ENCODE measurements at places on chromosomes 13 and 19.

GRCh38 chr13:73290844-73291243 is 232.0 kb downstream of the KLF5 start:
- no peak for DNase-seq

- no peak for DNase-seq
Observed at GRCh38 chr19:5172859-5173630, 167.6 kb downstream of the PTPRS start.

DNA sequence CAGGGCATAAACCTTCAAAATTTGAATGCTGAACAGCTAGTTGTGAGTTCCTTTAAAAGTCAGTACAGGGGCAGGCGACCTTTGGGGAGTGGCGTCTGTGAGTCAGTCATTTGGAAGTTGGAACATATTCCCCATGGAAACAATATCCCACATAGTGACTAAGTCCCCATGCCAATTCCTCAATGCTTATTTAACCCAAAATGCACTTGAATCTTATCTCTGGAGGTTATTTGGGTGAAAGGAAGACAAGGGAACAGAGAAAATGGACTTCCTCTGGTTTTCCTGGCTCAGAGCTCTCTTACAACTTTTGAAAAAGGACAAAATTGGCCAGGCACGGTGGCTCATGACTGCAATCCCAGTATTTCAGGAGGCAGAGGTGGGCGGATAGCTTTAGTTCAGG is 479.2 kb upstream of the NBEA start:
- DNase-seq, result no peak

- DNase-seq, result no peak
Observed at GRCh38 chr13:44125943-44126469, 246.3 kb downstream of the LACC1 start.

DNA sequence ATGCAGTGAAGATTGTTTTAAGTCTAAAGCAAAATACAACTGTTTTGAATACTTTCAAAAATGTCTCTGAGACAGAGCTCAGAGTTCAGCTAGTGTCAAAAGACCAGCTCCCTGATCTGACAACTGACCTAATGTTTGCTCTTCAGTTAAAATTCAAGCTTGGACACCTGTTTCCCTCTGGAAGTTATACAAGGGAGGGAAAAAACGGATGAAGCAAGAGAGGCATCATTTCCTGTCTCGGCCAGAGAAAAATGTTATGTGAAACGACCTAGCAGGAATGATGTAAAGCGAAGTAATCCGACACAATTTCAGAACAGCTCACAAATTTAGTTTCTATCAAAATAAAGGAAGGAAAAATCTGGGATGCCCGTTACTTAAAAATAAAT is 59.4 kb downstream of the ZAR1L start:
- DNase-seq, result no peak

DNA sequence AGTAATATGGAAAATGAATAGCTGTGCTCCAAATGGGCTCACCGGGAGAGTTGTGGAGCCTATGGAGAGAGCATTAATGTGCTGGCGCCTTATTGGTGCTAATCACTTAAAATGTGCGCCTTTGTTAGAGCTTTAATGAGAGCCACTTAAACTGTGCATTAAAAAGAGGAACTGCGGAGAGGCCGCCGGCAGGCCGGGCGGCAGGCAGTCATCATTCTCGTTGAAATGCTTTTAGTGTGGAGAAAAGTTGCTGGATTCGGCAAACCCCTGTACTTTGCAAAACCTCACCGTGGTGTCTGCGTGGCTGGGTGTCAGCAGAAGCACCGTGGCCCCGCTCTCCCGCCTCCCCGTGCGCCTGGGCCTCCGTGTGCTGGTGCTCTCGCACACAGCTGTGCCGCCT is 105.5 kb downstream of the KDM4B start:
- no peak for DNase-seq

DNA sequence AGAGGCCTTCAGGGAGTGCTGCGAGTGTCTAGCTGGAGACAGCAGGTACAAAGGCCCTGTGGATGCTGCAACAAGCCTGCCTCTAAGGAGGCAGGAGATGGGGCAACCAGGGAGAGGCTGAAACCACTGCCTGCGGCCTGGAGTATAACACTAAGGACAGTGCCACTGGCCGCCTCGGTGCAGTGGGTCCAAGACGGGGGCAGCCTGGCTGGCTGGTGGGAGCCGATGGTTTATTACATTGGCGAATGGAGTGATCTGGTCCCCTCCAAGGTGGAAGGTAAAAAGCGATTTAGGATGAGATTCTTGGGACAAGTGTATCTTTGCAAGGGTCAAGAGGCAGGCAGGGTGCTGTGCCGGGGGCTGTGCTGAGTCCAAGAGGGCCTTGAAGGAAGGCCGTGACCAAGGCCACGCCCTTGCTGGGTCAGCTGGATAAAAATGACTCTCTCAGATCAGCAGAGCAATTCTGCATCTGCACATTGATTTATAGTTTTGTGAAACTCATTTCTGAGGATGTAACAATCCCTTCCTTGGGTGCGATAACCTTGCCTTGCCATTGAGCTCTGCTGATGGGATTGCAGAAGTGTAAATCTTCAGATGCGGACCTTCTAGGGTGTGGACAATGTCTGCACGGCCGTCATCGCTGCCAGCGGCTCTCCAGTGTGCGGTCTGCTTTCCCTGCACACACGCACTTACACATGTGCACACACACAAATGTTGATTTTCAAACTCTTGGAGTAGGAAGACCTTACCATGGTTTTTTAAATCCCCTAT is 6.0 kb downstream of the TMEM255B start:
- no peak for DNase-seq

DNA sequence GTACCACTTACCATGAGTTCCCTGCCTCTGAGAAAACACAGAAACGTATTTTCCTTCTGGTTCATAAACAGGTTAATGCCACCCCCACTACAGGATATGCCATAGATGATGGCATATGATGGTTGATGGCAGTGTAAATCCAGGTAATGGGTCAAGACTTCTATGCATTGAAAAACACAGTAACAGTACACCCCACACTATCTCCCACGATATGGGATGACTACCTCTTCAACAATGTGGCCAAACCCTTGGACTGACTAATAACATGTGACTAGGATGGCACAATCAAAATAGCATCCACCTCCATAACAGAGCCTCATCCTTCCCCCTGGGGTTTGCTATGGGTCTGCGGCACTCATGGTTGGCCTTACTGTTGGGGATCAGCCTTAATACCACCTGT is 22.0 kb downstream of the ZNF235 start:
- DNase-seq, result no peak

DNA sequence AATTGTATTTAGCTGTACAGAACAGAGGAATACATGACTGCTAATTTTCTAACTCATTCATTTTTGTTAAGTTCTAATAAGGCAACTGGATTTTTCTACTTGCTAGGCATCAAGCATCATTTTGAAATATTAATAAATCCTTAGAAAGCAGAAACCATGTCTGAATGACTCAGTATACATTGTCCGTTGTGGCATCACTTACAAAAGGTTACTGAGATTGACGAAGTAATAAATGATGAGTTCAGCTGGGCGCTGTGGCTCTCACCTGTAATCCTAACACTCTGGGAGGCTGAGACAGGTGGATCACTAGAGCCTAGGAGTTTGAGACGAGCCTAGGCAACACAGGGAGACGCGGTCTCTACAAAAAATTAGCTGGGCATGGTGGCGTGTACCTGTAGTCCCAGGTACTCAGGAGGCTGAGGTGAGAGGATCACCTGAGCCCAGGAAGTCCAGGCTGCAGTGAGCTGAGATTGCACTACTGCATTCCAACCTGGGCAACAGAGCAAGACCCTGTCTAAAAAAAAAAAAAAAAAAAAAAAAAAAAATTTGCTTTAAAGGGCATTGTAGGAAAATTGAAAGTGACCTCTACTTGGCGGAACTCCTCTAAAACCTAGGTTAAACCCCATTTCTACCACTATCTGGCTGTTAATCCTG is 36.6 kb downstream of the LHFPL6 start:
- no peak for DNase-seq

GRCh38 chr13:105168295-105168694 is 1367.2 kb downstream of the EFNB2 start:
- DNase-seq, result no peak

- DNase-seq, result no peak
Observed at GRCh38 chr19:57829316-57829715, 783 bp upstream of the ZNF587B start.

DNA sequence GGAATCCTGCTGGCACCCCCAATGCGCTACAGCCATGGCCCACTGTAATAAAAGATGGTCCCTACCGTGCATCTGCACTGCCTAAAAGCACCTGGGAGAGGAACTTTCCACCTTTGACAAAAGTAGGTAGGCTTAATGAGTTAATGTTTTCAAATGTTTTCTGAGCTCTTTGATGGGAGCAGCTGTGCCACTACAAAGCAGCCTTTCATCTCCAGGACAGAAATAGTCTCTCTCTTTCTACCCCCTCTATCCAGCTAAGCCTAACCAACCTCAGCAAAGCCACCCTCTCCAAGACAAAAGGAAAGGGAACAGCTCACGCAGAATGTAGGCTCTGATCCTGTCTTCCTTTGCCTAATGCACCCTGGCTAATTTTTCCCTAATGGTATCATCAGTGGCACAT is 560.2 kb downstream of the UQCRFS1 start:
- DNase-seq, result no peak

DNA sequence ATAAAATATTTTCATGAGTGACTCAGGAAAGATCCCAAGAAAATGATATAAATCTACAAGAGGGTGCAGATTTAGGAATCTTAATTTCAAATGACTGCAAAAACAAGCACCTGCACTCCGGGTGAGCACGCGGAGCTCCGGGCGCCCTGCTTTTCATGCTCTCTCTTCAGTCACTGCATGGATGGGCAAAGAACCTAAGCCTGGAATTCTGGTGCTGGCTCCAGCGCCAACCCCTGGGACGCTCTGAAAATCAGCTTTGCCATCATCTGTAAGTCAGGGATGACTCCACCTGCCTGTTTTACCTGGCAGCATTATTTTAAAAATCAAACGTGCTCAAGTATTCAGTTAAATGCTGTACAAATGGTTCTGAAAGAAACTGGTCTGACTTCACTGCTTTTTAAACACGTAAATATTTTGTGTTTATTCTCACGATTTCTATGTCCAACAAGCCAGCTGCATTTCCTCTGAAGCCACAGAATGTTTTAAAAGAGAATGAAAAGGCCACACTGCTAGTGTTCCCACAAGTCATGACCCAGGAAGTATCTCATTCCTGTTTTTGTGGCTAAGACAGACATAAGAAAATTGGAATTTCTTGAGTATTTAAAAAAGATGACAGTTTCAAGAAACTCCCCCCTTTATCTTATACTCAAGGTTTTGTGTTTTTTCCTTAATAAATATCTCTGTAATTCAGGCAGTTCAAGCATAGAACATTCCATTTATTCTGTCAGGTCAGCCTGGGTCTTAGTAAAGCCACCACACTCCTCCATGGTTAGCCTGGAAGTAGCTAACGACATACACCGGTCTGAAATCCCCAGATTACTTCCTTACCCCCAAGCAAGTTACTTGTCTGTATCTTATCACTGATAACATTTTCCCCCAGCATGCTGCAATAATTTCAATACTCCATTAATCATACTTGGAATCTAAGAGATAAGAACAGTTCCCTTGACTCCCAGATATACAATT is 81.1 kb downstream of the COL4A1 start:
- DNase-seq, result no peak

- DNase-seq, result no peak
Observed at GRCh38 chr13:20796791-20797508, 23.2 kb upstream of the EEF1AKMT1 start.

- no peak for DNase-seq
Observed at GRCh38 chr19:38032951-38033350, 125.9 kb downstream of the SIPA1L3 start.

DNA sequence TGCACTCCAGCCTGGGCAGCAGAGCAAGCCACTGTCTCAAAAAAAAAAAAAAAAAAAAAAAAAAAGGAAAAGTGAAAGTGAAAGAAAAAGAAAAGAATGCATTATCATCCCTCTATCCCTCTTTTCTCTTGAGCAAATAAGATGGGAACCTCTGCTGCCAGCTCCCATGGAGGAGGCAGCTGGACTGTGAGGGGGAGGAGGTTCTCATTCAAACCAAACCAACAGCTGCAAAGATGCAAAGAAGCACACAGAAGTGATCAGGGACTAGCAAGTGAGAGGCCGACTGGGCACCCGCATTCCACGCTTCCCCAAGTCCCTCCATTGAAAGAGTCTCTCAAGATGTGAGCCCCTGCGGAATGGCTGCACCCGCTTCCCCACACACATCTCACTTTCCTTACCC is 63.5 kb downstream of the TSHZ3 start:
- DNase-seq, result no peak

GRCh38 chr19:35021596-35021995 is 8.7 kb upstream of the SCN1B start:
- DNase-seq, result no peak

- DNase-seq, result no peak
Observed at GRCh38 chr13:77431449-77431848, 104.1 kb upstream of the SCEL start.

GRCh38 chr13:46571909-46572595 is 19.1 kb downstream of the LRCH1 start:
- DNase-seq, result no peak

GRCh38 chr19:19748249-19748938 is 15.5 kb upstream of the ZNF14 start:
- no peak for DNase-seq

DNA sequence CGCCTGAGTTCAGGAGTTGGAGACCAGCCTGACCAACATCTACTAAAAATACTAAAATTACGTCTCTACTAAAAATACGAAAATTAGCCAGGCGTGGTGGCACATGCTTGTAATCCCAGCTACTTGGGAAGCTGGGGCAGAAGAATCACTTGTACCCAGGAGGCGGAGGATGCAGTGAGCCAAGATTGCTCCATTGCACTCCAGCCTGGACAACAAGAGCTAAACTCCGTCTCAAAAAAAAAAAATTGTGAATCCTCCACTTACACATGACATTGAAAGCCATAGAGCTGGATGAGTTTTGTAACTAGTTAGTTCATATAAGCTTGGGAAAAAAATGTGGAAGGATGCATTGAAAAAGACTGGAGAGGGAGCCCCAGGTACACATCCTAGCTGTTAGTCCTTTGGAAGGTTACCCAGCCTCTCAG is 452 bp upstream of the PSMD8 start:
- no peak for DNase-seq

All from esophagus squamous epithelium (tissue), 5 donors.